ENCODE measurements at places on chromosomes 5 and 9.

- no peak for DNase-seq
These were observed 458.0 kb downstream of the DMAC1 start for GRCh38 chr9:7341571-7341970.

GRCh38 chr5:11863911-11864310 is 40.3 kb downstream of the CTNND2 start:
- DNase-seq: no peak

GRCh38 chr5:111628901-111629300 is 116.6 kb upstream of the STARD4 start:
- DNase-seq: no peak

DNA sequence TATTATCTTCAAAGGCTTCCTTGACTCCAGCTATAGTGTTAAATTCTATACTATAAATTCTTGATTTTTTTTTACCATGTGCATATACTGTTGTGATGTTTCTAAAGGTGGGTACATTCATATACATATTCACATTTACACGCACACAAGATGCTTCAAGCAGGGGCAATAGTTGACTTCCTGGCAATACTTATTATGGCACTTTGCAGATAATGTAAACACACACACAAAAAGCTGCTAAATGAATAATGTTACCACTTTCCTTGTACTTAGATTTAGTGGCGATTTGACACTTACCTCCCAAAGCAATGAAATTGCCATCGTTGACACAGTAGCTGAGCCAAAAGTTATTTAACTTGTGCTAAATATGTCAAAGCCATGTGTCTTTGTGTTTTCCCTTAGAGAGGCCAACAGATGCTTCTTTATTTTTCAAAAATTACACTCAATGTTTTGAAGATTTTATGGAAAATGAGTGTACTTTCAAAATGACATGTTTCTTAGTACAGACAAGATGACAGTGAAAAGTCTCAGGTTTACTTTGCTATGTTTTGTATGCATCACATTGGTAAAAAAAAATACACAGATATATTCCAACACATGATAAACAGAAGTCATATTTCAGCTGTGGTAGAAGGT is 12.2 kb upstream of the ERAP2 start:
- no peak for DNase-seq

GRCh38 chr9:69211424-69212036 is 37.5 kb downstream of the TJP2 start:
- no peak for DNase-seq

- no peak for DNase-seq
These were observed 82.7 kb downstream of the HACD4 start for GRCh38 chr9:20948703-20949102.

Data from stimulated activated CD8-positive, alpha-beta memory T cell treated with anti-CD3 and anti-CD28 coated beads, Interleukin-4, amount 100 ng/mL, for 48 hours (primary cell).